ENCODE measurements at places on chromosomes 12 and 14.

GRCh38 chr14:67911562-67911961 lies 92.0 kb downstream of the RAD51B start:
- no peak for DNase-seq

- no peak for DNase-seq
Measured at GRCh38 chr12:103676893-103677292, 89.8 kb downstream of the STAB2 start.

DNA sequence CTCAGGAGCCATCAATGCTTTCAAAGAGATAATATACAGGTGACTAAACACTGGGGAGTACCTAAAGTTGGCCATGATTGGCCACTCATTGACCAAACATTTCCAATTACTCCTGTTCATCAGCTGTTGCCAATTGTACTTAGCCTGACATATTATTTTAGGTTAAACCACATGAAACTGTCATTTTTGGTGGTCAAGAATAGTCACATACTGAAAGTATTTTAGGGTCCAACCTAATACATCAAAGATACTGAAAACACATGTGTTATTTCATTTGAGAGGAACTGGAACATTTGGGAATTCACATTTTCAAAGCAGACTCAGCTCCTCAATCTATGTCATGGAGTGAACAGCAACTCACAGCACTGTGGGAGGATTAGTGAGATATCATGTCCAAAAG lies 63.9 kb upstream of the KCNA5 start:
- DNase-seq = no peak

DNA sequence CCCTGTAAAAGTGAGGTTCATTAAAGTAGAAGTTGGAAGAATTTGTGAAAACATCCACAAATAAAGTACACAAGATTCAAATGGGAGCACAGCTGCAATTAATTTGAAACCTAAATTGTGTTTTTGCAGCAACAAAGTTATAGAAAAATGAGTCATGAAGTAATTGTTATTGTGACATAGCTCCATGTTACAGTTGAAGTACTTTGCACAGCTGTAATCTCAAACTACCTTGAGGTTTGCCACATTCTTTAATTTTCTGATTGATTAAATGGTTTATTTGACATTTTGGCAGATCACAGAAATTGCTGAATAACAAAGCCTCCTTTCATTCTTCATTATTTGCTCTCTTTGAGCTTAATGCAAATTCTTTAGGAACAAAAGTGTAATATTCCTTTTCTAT lies 111.3 kb downstream of the RMST start:
- DNase-seq = no peak

DNA sequence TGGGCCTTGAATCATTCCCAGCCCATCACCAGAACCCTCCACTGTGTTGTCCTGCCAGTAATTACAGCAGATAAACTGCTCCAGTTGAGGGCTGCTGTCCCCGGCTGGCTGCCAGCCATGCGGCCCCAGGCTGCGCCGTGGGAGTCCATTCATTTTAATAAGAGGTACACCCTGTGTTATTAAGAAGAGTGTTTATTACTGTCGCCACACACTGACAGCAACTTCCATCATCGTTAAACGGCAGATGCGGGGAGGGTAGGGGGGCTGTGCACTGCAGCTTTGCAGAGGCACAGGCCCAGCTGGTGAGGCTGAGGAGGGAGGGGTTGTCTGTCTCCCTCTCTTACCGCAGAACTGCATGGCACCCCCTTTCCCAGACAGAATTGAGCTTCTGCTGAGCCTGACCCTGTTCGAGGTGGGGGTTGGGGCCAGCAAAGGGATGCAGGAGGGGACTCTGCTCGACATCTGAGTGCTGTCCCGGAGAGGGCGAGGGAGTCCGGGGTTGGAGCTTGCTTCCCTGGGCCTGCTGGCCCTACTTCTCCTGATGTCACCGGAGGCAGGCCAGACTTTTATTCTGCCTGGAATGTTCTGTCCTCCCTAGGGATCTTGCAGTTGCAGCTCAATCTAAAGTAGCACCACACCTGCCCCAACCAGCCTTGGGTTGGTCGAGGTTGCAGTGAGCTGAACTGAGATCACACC lies 33.8 kb upstream of the GPATCH2L start:
- no peak for DNase-seq

GRCh38 chr12:77600468-77600843 lies 230.2 kb upstream of the NAV3 start:
- DNase-seq = no peak

DNA sequence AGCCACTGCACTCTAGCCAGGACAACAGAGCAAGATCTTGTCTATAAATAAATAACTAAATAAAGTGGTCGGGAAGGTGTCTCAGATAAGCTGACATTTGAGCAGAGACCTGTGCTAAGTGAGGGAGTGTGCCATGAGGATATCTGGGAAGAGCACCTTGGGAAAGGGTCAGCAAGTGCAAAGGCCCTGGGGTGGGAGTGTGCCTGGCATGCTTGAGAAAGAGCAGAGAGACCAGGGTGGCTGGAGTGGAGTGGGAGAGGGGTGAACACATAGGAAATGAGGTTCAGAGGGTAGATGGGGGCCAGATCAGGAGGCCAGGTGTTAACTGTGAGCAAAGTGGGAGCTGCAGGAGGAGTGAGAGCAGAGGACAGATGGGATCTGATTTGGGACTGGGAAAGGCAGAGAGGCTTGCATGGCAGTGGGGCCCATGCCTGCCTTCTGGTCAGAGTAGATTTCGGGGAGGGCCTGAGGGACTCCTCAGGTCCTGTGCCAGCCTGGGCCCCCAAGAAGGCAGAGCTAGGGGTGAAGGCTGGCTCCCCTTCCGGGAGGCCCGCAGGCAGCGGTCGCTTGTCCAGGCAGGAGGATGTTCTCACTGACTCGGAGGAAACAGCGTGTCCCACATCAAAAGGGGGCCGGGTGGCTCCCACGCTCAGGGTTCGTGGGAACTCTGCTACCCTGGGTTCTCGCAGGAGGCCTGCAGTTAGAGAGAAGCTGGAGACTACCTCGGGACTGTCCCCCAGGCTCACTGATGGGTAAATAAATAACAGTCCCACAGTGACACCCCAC lies 32.6 kb downstream of the DTX1 start:
- DNase-seq = no peak

DNA sequence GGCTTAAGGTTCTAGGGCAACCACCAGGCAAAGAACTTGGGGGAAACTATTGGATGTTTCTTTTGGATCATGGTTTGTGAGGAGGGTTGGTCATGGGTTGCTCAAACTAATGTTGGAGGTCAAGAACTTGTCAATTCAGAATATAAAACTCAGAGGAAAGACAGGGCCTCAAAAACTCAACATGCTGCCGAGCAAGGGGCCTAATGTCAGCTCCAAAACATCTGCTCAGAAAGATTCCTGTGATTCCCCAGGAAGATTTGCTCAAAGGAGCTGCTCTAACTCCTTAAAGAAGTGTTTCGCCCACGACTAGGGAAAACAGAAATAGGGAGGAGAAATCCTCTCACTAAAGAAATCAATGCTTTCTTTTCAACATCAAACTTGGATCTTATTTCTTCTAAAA lies 3.7 kb upstream of the IGF1 start:
- DNase-seq = no peak

- peak; percentile 63 for DNase-seq
Measured at GRCh38 chr14:20468764-20469241, 403 bp upstream of the PNP start.

DNA sequence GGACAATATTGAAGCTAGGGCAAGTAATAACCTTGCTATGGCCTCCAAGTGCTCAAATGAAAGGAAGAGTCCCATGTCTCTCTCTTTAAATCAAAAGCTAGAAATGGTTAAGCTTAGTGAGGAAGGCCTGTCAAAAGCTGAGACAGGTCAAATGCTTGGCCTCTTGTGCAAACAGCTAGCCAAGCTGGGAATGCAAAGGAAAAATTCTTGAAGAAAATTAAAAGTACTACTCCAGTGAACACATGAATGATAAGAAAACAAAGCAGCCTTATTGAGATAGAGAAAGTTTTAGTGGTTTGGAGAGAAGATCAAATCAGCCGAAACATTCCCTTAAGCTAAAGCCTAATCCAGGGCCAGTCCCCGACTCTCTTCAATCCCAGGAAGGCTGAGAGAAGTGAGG lies 84.1 kb upstream of the PLEKHA5 start:
- DNase-seq = no peak

DNA sequence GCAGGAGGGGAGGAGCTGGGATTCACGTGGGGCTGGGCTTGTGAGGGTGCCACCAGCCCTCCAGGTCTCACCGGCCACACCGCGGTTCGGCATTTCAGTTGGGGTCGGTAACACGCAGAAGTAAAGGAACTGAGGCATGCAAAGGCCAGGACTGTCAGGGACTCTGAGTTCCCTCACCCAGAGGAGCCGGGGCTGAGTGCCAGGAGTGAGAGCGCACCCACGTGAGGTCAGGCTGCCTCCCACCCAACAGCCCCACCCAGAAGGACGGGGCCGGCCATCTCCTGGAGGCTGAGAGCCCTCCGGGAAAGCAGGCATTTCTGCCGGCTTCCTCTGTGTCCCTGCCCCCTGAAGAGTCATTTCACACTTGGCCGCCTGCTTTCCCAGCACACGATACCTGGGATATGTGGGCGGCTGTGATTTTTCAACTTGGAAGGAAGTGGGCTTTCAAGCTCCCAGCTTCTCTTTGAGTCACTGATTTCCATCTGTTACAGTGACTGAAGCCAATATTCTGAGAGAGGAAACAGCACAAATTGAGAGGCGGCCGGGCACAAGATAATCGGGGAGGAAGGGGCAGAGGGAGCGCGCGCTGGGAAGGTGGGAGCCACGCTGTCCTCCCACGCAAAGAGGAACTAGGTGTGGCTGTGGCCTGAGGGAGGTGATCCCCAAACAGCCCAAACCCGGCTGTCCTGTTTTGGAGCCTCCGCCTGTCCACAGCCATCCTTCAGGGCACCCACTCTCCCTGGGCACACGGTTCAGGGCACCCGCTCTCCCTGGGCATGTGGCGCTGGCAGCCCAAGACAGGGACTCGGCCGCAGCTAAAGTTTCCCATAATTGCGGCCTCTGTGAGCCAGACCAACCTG lies 19.0 kb downstream of the GALNT9 start:
- DNase-seq = no peak

DNA sequence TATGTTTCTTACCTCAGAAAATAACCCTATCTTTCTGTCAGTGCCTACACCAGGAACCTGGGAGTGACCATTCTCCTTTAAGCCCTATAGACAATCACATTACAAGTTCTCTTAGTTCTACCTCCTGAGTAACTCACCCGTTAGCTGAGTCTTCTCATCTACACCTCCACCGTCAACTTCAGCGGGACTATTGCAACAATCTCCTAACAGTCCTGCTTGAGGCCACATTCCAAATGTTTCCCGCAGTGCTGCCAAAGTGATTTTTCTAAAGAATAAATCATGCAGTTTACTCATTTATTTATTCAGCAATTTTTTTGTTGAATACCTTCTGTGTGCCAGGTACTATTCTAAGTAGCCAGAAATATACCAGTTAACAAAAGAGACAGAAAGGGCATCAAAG lies 285.0 kb upstream of the GRIP1 start:
- DNase-seq = no peak

DNA sequence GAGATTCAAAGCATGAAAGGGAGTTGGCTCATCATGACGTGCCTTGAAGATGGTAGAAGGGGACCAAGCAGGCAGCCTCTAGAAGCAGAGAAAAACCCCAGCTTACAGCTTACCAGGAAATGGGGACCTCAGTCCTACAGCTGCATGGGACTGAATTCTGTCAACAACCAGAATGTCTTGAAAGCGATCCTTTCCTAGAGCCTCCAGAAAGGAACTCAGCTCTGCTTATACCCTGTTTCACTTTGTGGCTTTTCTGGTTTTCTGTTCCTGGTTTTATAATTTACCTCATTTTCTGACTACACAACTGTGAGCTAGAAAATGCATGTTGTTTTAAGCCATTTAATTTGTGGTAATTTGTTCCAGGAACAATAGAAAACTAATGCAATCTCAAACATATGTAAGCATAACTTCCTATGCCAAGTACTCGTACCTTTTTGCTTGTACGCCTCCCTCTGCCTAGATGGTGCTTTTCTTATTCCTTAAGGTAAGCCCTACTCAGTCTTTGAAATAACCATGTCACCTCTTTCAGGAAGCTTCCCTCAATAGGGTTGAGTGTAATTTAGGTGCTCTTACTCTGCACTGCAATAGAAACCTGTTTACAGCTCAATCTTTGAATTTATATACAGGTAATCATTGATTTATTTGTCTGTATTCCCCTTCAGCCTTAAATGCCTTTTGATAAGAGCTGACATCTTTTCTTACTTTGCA lies 348.8 kb downstream of the TMEM117 start:
- no peak for DNase-seq

DNA sequence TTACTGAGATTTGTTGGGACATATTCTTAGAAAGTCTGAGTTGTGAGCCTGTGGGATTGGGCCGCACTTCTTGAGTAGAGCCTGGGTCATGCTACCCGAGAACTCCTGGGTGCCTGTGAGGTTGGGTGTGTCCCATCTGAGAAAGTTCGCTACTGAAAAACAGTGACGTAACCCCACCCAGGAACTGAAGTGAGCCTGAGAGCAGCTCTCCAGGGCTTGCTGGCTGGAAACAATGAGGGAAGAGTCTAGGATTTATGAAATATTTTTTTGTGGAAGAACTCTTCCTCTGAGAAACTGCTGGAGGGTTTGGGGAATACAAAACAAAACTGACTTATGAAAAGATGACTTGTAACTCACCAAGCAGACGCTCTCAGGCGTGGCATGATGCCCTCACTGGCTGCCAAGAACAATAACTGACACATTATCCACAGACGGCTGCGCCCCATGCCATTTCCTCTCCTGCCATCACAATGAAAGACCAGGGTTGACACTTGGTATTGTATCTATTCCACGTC lies 69.2 kb downstream of the RASSF3 start:
- peak; percentile 68 for DNase-seq

DNA sequence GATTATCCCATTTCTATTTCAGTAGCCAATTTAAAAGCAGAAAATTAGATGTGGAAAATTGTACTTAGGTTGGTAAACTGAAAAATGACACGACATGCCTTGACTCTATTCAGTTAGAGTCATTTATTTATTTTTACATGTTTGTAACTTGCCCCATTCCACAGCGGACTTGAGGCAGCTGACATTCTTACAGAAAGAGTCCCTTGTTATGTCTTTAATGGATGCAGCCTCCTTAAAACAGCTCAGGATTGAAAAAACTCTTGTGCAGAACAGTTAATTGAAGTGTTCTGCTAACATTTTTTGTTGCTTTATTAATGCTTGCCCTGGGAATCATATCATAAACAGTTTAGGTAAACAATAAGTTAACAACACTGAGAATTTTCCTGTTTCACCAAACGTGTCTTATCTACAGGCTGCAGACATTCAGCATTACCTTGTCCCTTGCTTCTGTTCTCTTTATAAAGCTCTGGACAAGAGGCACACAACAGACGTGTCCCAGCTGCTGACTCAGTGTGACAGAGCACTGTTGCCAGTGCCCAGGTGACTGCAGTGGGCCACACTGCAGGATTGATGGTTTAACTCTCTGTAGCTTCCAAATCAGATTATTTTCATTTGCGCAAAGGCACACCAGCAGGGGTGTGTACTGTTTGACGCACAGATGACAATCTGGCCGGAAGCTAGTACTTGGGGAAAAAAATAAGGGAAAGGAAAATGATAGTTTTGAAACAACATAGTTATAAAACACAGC lies 101.6 kb downstream of the PELI2 start:
- DNase-seq = no peak
